Right ventricle myocardium superior (tissue), 1 donor: ENCODE measurements at places on chromosomes 16 and 17. TPM values are rescaled to one million over a fixed set of nuclear protein-coding genes. Genes with fewer than 3 reads are reported as not detected.

Gene ATAD5
- total RNA-seq, result 0.38 TPM

Gene CEP295NL
- total RNA-seq, result 0.70 TPM

Gene GFER
- 28.3 TPM for total RNA-seq

GRCh38 chr16:90027611-90028010, 8.4 kb upstream of the DBNDD1 start:
- DNase-seq, result no peak

- DNase-seq, result peak; percentile 54
Measured at GRCh38 chr17:8162997-8163977, 539 bp upstream of the VAMP2 start.

DNA sequence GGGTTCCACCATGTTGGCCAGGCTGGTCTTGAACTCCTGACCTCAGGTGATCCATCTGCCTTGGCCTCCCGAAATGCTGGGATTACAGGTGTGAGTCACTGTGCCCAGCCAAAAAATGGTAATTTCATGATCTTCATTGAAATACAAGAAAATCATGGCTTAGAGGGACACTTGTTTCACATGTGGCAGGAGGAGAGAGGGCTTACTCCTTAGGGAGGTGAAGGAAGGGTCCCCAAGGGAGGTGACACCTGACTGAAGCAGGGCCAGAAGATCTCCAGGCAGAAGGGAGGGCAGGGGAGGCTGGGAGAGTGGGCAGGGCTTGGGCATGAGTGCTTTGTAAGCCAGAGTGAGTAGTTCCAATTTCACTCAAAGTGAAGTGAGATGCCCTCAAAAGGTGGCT, 20.0 kb upstream of the ITGAX start:
- no peak for DNase-seq

GRCh38 chr17:37791447-37792399, 46.9 kb upstream of the HNF1B start:
- DNase-seq, result no peak

GRCh38 chr16:50251375-50252081, 14.8 kb upstream of the ADCY7 start:
- DNase-seq, result no peak

GRCh38 chr16:48317026-48317425, 68.2 kb downstream of the SIAH1 start:
- no peak for DNase-seq
